ENCODE measurements at places on chromosomes 4 and X. TPM values are rescaled to one million over a fixed set of nuclear protein-coding genes. Genes with fewer than 3 reads are reported as not detected.

Gene RASSF6
- total RNA-seq: 1.3 TPM

Gene SPANXB1
- total RNA-seq: not detected

Gene SSX2B
- not detected for total RNA-seq

Gene PNMA3
- total RNA-seq: 2.2 TPM

Gene VCX
- not detected for total RNA-seq

Gene TEX13A
- total RNA-seq: not detected

Gene RTL3
- not detected for total RNA-seq

Gene NEUROG2
- under 0.01 TPM for total RNA-seq

Gene C4orf36
- total RNA-seq: 0.54 TPM

Gene HNRNPDL
- 77.0 TPM for total RNA-seq

Gene COL25A1
- not detected for total RNA-seq

Gene SHISA3
- total RNA-seq: not detected

Gene TLR3
- 3.2 TPM for total RNA-seq

Gene SSX4B
- total RNA-seq: not detected

Gene GC
- not detected for total RNA-seq

Gene YIPF7
- total RNA-seq: under 0.01 TPM

Gene PROM1
- total RNA-seq: 264 TPM

Gene PAGE4
- not detected for total RNA-seq

Gene IL21
- not detected for total RNA-seq

Gene TLR6
- total RNA-seq: 4.3 TPM

Gene RBMXL3
- not detected for total RNA-seq

Gene TRIM60
- not detected for total RNA-seq

Gene FHDC1
- total RNA-seq: under 0.01 TPM

Gene FAM47E
- total RNA-seq: 1.3 TPM

Gene DCTD
- total RNA-seq: 62.5 TPM

Gene UGT2B17
- not detected for total RNA-seq

Gene DSPP
- total RNA-seq: under 0.01 TPM

Gene WDR13
- 235 TPM for total RNA-seq

Gene ADGRG2
- total RNA-seq: not detected

Gene BEND2
- under 0.01 TPM for total RNA-seq

Gene ZAR1
- total RNA-seq: under 0.01 TPM

Gene COL4A5
- total RNA-seq: under 0.01 TPM

Gene DCLK2
- total RNA-seq: 4.0 TPM

Gene POF1B
- total RNA-seq: not detected

Gene TKTL2
- not detected for total RNA-seq

Gene ENAM
- total RNA-seq: not detected

Gene IRS4
- total RNA-seq: not detected

Gene HSPA4L
- 1.1 TPM for total RNA-seq

Gene CPZ
- not detected for total RNA-seq

Gene EXOC1L
- not detected for total RNA-seq

Gene CTAG1B
- total RNA-seq: not detected

Gene CSAG2
- not detected for total RNA-seq

Gene NPY1R
- not detected for total RNA-seq

Gene OPRPN
- not detected for total RNA-seq

Gene PPARGC1A
- not detected for total RNA-seq

Gene PLK4
- 2.7 TPM for total RNA-seq

Gene PCSK1N
- total RNA-seq: 1.1 TPM

Gene GBA3
- under 0.01 TPM for total RNA-seq

Gene CORIN
- under 0.01 TPM for total RNA-seq

Gene KCND1
- 3.0 TPM for total RNA-seq

Gene SRPX
- total RNA-seq: under 0.01 TPM

Gene SMC1A
- 18.0 TPM for total RNA-seq

Gene PRDM8
- 25.3 TPM for total RNA-seq

Gene CXorf49B
- not detected for total RNA-seq

Gene MFSD8
- 14.0 TPM for total RNA-seq

Gene ATP1B4
- total RNA-seq: not detected

Gene ARHGAP24
- 0.27 TPM for total RNA-seq

Gene FMR1NB
- total RNA-seq: not detected

Measured in hematopoietic multipotent progenitor cell (in vitro differentiated cells).